Activated CD4-positive, alpha-beta memory T cell treated with anti-CD3 and anti-CD28 coated beads for 36 hours (primary cell): ENCODE measurements at places on chromosomes 4 and X. TPM values are rescaled to one million over a fixed set of nuclear protein-coding genes. Genes with fewer than 3 reads are reported as not detected.

DNA sequence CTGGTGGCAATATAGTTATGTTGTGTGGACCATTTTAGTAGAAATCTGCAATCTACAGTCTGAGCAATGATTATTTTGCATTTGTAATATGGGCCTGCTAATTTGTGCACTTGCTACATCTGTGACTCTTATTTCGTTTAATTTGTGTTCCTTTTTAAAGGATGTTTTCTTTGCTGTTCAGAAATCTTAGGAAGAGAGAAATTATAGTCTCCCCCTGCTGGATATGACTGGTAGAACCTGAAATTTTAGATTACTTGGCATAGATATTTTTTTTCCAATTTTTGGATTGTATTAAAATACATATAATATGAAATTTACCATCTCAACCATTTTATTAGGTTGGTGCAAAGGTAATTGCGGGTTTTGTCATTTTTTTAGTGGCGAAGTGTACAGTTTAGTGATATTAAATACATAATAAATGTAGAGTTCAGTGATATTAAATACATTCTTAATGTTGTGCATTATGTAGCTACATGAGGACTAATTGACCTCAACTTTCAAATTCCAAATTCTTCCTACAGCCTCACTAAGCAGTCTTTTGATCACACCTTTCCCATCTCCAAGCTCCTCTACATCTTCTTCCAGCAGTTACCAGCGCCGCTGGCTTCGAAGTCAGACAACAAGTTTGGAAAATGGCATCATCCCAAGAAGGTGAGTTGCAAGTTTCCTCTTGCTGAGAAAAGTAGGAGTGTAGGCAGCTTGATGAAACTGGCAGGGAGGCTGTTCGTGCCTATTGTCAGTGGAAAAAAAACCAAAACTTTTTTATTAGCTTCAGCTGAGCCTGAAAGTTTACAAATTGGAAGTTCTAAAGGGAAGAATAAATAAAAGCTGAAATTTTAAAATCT lies 82.2 kb downstream of the FNIP2 start:
- no peak for DNase-seq

GRCh38 chr4:151038452-151039157 lies 23.5 kb upstream of the LRBA start:
- DNase-seq, result no peak

DNA sequence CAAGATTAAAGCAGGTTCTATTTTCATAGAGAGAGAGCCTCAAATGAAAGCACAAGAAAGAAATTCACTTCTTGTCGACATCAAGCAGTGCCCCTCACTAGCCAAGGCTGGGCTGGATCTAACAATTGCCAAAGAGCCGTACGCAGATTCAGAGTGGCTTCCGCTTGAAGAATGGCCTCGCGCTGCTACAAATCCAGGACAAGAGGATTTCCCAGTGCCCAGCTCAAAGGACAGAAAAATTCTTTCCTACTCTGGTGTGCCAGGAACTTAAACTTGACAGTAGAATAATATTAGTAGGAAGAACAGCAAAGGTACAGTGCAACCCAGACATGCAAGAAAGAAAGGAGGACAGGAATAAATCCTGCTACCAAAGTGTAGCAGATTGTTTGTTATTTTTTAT lies 56.5 kb upstream of the PPARGC1A start:
- no peak for DNase-seq

GRCh38 chr4:80486603-80487002 lies 151.1 kb downstream of the CFAP299 start:
- DNase-seq, result no peak

DNA sequence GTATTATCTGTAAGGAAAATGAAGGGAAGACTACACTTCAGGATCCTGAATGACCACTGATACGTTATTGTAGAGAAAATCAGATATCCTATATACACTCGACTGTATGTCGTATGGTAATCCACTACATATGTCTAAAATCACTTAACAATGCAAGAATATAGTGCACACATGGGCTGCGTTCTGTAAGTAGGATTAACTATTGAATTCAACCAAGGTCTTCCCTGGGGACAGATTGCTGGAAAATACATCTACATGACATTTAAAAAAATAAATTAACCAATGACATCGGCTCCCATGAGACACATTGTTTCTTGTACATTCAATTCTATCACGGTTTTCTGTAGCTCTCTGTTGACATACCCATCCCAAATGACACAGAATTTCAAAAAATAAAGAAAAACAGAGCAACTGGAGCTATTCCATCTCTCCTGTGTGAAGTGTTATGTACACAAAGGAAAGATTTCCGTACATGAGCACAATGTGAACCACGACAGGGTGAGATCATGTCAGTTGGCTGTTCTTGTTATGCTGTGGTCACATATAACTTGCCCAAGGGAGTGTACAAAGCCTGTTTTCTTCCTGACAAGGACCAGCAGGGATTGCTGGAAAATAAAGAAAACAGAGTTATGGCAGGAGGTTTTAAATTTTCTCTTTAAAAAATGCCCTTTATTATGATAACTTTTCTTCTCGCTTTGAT lies 6.1 kb downstream of the ENOX2 start:
- no peak for DNase-seq

- DNase-seq, result no peak
Observed at GRCh38 chr4:19047279-19047880, 1025.8 kb upstream of the LCORL start.

- no peak for DNase-seq
Observed at GRCh38 chr4:156774422-156774821, 197.2 kb downstream of the PDGFC start.

DNA sequence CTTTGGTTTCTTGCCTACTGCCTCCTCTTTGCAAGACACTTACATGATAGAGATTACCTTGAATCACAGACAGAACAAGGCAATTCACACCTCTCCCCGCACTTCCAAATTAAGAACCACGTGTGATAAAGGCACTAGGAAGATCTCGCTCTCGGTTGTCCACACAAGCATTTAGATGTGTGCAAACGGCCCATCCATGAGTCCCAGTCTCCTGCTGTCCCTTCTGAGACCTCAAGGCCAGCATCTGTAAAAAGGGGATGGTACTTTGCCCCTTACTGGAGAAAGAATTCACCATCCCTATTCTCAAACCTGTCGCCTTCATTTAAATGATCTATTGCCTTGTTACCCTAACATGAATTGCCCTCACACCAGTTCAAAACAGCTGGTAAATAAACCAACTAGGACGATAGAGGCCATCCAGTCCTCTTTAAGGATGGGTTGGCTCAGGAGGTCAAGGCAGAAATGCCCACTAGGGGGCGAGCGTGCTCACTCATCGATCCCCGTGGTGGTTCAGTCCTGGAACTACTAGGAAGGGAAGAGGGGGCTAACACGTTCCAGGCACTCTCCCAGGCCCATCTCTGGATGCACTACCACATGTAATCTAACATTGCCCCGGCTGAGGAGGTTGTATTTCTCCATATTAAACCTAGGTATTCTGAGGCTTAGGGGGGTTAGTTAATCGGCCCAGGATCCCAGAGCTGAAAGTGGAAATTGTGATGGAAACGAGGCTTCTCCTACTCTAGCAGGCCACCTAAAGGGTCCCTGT lies 95.8 kb downstream of the DHX15 start:
- DNase-seq, result peak; percentile 77

- no peak for DNase-seq
Observed at GRCh38 chr4:110087070-110087708, 111.2 kb downstream of the ELOVL6 start.

GRCh38 chr4:186839122-186840037 lies 115.7 kb upstream of the FAT1 start:
- DNase-seq, result no peak

DNA sequence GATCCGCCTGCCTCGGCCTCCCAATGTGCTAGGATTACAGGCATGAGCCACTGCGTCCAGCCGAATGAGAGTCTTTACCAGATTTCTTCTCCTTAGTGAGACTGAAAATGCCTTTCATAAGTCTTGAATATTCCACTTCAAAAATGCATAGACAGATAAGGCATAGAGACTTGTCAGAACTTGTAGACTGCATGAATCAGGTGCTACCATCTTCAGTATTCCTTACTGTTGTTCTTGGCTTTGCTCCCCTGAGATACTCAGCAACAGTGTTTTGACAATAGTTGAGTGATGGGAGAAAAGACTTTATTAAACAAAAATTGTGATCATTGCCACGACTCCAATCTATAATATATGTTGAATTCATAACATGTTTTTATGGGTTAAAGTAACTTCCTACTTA lies 11.0 kb downstream of the TKTL2 start:
- no peak for DNase-seq

GRCh38 chr4:152534541-152535359 lies 1.1 kb downstream of the FBXW7 start:
- DNase-seq, result peak; percentile 68

GRCh38 chr4:17618926-17619325 lies 4.5 kb downstream of the MED28 start:
- no peak for DNase-seq

GRCh38 chrX:39760930-39761329 lies 336.8 kb downstream of the BCOR start:
- peak; percentile 22 for DNase-seq

DNA sequence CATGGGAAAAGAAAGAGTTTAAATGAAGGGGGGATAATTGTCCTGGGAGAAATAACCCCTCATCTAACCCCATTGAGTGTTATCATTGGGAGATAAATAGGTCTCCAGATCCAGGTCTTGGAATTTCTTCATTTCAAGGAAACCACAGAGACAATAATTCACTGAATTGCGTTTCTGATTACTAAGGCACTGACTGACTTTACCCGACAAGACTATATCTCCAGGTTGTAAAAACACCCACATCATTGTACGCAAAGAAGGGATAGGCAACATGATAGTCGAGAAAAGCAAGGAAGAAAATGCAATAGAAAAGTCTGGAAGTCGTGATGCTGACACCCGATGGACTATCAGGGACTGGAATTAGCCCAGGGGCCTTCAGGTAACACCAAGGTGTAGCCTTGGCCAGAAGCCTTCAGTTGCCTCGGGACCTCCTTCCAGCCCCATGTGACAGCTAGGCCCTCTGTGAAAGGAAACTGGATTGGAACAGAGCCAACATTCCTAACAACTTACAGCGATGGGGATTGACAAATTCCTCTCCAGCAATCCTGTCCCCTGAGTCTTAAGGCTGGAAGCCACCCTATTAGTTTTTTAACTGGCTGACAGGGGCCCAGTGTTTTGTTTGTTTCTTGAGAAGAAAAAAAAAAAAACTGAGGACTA lies 46.5 kb upstream of the RAB9B start:
- DNase-seq, result no peak

DNA sequence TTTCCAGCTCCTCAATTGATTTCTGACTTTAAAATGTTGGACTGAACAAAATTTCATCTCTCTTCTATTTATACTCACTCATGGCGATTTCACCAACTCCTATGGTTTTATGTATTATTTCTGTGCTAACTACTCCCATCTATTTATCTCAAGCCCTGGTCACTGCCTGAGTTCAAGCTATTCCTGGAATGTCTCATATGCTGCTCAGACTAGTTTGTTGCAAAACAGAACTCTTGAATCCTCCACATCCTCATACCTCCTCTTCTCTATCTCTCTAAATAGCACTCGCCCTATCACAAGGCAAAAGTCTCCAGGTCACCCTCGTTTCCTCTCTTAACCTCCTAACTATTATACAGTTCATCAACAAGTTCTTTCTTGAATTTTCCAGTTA lies 19.0 kb upstream of the DDX60 start:
- no peak for DNase-seq

GRCh38 chrX:84175958-84176357 lies 12.0 kb downstream of the RPS6KA6 start:
- no peak for DNase-seq

GRCh38 chrX:21723084-21723483 lies 34.8 kb downstream of the SMPX start:
- DNase-seq, result peak; percentile 9

- DNase-seq, result no peak
Observed at GRCh38 chrX:110155759-110156158, 152.8 kb downstream of the TMEM164 start.

GRCh38 chr4:133581996-133582619 lies 433.0 kb downstream of the PCDH10 start:
- DNase-seq, result no peak

DNA sequence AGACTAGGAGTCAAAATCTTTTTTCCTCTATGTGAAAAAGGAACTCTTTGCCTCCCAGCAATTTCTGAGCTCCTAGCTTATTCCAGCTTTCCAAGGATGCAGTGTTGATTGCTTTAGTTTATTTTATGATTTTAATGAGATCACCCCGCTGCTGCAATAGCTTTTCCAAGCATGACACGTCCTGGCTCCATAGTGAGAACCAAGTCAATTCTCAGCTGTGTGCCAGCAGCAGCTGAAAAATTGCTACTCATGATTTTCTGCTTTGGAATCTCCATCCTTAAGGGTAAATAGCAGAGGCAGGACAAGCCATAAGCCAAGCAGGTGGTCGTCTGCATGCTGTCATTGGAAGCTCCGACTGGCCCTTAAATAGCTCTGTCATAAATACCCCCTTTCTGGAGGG lies 64.5 kb downstream of the FTHL17 start:
- DNase-seq, result no peak

The KIT gene
- total RNA-seq, result not detected

The RNF212 gene
- total RNA-seq, result 1.4 TPM

The ATP7A gene
- 8.0 TPM for total RNA-seq

The GPR34 gene
- total RNA-seq, result 0.24 TPM

The HELT gene
- not detected for total RNA-seq

The PAGE3 gene
- total RNA-seq, result not detected

The PRMT9 gene
- total RNA-seq, result 7.9 TPM

The PCDH10 gene
- not detected for total RNA-seq

The TCEAL2 gene
- total RNA-seq, result 0.40 TPM

The SH3RF1 gene
- total RNA-seq, result 0.19 TPM

The SPANXD gene
- total RNA-seq, result not detected

The CENPI gene
- 21.1 TPM for total RNA-seq

The P2RY4 gene
- 0.17 TPM for total RNA-seq

The TKTL1 gene
- total RNA-seq, result 0.21 TPM

The ATOH1 gene
- not detected for total RNA-seq

The USP17L20 gene
- total RNA-seq, result not detected

The KLHL13 gene
- total RNA-seq, result 0.39 TPM

The STATH gene
- not detected for total RNA-seq

The PPP4R3C gene
- not detected for total RNA-seq

The CYTL1 gene
- total RNA-seq, result not detected

The GAGE12J gene
- not detected for total RNA-seq
